Activated CD4-positive, alpha-beta T cell treated with anti-CD3 and anti-CD28 coated beads, Interleukin-2, amount 50 U/mL, for 16 hours (primary cell): ENCODE measurements at places on chromosomes 16 and 17.

DNA sequence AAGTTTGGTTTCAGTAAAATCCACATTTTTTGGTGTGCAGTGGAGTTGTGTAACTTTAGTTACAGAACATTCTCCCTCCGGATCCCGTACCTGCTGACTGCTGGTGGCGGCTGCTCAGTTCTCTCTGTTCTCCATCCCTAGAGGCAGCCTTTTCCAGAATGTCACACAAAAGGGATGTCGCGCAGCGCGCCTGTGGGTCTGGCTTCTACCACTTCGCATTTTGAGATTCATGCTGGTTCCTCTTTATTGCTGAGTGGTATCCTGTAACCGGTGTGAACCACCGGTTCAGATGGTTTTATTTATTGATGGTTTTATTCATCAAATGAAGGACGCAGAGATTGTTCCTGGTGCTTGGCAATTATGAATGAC, 981 bp upstream of the CEP131 start:
- no peak for DNase-seq

DNA sequence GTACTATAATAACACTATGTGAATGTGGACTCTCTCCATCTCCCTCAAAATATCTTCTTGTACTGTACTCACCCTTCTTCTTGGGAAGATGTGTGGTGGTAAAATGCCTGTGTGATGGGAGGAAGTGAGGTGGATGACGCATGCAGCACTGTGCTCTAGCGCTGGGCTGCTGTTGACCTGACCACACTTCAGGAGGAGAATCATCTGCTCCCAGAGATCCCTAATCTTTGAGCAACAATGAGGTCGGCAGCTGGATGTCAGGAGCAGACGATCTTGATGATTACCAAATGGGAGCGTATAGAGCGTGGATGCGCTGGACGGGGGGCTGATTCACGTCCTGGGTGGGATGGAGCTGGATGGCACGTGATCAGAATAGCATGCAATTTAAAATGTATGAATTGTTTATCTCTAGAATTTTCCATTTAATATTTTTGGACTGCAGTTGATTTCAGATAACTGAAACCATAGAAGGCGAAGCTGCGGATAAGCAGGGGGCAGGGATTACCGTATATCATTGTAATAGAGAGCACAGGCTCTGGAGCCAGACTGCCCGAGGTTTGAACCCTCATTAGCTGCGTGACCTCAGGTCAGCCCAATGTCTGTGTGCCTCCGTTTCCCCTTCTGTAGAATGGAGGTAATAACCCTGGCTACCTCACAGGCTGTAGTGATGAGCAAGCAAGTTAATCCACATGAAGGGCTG, 23.7 kb upstream of the CYLD start:
- no peak for DNase-seq

DNA sequence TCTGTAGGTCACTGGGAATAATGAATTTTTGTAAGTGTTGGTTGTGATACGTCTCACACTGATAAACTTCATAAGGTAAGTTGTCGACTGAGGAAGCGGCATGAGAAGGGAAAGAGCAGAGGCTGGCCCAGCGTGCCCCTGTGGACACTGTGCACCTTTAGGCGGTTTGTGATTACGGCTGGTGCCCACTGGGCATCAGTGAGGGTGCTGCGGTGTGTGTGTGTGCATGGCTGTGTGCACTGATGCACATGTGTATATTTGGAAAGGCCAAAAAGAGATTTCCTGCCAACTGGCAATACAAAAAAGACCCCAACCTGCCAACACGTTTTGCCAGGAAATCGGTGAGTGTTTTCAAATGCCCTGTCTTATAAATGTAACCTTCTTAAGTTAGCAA, 11.9 kb downstream of the IRF8 start:
- no peak for DNase-seq

DNA sequence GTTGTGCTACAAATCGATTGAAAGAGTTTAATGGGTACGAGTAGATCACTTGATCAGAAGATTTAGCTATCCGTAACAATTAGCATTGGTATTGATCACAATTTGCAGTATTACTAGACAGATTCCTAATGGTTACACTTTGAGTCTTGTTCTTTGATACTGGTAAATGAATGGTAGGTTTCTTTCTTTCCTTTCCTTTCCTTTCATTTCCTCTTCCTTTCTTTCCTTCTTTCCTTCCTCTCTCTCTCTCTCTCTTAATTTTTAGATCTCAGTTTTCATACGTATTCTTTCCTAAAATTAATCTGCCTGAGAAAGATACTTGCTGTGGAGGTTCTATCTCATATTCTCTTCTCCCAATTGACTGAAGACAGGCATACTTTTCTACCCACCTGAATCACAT, 17.9 kb downstream of the CPD start:
- DNase-seq, result no peak

DNA sequence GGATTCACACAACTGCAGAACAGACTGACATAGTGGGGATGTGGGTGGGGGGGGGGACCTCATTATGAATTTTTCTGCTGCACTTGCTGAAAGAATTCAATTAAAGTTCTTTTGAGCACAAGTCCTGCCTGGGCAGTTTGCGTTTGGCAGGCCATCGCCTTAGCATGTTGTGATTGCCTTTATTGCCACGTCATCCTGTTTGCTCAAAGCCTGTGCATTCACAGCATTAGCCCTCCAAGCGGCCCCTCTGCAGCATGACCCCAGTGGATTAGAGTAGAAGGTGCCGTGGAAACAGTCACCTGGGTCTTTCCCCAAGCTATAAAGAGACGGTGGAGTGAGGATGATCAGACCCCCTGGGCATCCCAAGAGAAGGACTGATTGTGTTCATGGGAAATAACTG, 17.2 kb downstream of the MSI2 start:
- no peak for DNase-seq

DNA sequence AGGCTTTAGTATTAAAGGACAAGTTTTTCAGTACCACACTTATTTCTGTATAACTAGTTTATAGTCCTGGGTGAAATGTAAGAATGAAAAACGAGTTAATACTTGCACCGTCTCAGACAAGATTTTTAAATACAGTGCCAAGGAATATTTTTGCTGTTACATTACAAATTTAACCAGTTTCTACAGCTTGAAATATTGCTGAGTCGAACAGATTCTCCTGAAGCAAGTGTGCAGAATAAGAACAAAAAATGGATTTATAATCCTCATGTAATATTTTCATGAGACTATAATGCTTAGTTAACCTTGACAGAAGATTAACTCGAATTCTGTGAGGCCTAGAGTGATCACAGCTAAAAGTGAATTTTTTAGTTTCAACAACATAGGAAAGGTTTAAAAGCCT, 3.1 kb downstream of the NETO2 start:
- no peak for DNase-seq

DNA sequence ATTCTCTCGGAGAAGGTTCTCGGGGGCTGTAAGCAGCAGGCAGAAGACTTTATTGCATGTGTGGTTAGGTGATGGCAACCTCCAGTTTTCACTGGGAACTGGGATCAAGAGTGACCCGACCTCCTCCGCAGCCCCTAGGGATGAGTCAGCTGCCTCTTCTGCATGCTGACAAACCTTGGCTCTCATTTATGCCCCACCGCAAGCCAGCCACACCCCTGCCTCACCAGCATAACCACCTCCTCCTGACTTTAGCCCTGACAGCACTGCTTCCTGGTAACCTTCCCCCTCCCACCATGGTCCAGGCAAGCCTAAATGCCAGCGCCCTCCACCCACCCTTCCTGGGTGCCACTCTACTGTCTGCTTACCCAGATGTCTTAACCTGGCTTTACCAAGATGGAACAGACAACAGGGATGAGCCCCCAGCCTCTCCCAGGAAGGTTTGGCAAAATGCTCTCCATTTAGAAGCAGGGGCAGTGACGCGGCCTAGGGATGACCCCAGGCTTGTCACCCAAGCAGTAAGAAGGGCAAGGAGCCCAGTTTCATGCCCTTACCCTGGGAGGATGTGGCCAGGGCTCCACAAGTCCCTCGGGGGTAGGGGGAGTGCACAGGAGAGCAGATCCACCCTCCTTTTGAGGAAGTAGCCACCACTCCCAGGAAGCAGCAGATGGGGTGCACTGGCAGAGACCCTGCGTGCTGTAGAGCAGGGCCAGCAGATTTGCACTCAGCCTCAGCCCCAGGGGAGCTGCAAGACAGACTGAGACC, 73.5 kb downstream of the GOSR1 start:
- no peak for DNase-seq

DNA sequence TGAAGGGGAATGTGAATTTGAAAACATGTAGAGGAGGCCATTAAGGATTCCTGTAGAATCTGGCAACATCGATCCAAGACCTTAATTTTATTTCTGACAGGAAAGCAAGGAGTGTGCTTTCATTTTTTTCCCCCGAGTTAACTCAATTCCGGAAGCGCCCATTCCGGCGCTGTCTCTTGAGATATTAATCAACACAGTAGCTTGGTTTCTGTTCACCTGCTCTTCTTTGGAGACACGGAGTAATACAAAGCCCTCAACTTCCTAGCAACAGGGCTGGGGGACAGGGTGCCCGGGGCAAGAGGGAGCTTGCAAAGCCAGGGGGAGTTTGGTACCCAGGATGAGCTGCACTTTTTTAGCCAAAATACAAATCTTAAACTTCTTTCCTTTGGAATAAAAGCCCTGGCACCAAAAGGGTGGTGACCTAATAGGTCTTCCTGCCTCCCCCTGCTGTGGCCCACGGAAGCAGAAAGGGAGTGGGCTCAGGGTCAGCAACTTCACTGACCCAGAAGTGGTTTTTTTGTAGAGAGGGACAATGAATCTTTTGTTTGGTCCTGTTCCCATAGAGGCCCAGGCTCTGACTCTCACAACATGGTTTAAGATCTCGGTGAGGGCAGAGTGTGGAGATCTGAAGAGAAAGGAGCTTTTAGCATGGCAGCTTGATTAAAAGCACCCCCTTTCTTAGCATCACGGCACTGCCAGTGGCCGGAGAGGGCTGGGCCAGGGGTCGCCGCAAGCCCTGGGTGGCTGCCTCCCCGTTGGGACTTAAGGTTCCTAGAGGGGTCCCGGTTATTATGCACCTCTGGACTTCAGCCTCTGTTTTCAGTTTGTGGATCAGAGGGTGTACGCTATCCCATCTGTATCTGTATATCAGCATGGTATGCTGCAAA, 207.3 kb downstream of the CCDC182 start:
- peak; percentile 29 for DNase-seq

GRCh38 chr16:46996391-46996790, 22.9 kb upstream of the DNAJA2 start:
- no peak for DNase-seq

DNA sequence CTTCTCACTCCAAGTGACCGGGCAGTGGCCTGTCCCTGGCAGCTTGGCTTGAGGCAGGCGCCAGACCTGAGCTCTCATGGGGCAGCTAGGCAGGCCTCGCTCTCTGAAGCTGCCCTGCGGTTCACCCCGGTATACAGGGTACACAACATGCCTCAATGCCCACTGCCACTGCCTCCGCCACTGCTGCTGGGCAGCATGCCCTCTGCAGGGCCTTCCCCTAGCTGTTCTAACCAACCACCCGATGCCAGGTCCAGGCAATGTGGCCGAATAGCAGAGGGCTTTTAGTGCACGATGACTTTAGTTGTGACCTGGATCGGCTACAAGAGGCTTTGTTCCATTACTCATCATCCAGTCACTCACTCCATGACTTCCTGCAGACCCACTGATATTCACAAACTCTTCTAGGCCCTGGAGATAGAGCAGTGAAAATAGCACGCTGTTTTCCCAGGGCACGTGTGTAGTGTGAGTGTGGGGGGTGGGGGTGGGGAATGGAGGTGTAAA, 19.7 kb downstream of the CDC42EP4 start:
- no peak for DNase-seq

DNA sequence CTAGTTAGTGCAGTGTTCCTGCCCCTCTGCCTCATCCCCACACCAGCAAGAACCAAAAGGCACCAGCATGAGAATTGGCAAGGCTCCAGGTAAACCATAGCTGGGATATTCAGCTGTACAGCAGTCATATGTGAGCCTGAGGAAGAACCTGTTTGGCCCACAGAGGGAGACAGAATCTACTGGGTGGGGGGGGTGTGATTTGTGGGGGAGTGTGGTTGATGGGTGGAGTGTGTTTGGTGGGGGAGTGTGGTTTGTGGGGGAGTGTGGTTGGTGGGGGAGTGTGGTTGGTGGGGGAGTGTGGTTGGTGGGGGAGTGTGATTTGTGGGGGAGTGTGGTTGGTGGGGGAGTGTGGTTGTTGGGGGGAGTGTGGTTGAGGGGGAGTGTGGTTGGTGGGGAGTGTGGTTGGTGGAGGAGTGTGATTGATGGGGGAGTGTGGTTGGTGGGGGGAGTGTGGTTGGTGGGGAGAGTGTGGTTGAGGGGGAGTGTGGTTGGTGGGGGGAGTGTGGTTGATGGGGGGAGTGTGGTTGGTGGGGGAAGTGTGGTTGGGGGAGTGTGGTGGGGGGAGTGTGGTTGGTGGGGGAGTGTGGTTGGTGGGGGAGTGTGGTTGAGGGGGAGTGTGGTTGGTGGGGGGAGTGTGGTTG, 19.5 kb downstream of the MINK1 start:
- DNase-seq, result no peak

DNA sequence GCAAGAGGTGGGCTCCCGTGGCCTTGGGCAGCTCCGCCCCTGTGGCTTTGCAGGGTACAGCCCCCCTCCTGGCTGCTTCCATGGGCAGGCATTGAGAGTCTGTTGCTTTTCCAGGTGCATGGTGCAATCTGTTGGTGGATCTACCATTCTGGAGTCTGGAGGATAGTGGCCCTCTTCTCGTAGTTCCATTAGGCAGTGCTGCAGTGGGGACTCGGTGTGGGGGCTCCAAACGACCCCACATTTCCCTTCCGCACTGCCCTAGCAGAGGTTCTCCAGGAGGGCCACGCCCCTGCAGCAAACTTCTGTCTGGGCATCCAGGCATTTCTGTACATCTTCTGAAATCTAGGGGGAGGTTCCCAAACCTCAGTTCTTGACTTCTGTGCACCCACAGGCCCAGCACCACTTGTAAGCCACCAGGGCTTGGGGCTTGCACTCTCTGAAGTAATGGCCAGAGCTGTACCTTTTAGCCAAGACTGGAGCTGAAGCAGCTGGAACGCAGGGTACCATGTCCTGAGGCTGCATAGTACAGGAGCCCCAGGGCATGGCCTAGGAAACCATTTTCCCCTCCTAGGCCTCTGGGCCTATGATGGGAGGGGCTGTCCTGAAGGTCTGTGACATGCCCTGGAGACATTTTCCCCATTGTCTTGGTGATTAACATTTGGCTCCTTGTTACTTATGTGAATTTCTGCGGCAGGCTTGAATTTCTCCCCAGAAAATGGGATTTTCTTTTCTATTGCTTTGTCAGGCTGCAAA, 6.0 kb downstream of the PRKAR1A start:
- no peak for DNase-seq

- DNase-seq, result no peak
Observed at GRCh38 chr16:929227-930073, 41.3 kb downstream of the LMF1 start.

DNA sequence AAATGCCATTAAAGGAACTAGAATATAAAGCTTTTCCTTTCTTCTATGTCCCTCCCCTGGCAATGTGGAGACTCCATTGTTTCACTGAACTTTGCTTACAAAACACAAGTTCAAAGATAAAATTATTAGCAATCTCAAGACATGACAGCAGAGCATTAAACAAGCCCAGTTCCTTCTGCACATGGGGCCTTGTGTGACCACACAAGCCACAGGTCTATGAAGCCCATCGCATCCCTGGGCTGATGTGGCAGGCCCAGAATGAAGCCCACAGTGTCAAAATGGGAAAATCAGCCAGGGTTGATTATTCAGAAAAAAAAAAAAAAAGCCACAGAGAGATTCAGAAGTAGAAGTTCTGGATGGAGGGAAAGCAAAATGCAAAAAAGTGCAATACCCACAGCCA, 12.9 kb upstream of the SLC39A11 start:
- DNase-seq, result no peak

- DNase-seq, result no peak
Observed at GRCh38 chr17:37273409-37274051, 102.3 kb upstream of the C17orf78 start.

GRCh38 chr17:70215656-70216055, 46.3 kb downstream of the KCNJ2 start:
- no peak for DNase-seq
